Head of caudate nucleus (tissue), 42 donors: ENCODE measurements at places on chromosomes 4 and X.

DNA sequence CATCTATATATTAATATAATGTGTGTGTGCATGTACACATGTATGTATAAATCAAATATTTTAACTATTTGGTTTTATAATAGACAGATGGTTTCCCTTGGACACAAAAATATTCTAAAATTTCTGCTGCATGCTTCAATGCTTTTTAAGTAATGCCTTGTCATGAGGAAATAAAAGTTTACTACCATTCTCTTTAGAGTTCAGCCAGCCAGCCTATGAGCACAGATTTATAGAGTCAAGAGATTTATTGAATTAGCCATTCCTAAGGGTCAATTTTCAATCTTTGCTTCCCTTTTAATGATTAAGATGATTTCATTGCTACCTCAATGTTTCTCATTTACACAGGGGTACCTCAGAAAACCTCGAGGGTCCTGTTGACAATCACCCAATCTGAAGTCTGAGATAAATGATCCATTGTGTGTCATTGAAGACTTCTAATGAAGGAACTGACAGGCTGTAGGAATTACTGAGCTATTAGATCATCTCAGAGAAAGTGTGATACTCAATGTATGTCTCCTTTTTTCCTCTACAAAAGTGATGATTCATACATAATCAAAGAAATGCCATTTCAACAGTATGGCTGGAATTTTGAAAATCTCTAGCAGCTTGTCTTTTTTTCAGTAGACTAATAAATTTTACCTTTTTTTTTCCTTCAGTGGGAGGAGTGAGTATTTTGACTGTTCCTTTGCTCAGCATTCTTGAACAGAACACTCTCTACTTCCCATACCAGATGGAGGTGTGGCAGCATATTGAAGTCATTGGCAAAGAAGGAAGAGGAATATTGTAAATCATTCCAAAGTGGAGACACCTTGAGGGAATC, 222.6 kb upstream of the PCDH18 start:
- DNase-seq: no peak

GRCh38 chr4:25367004-25367621, 9.9 kb upstream of the ANAPC4 start:
- no peak for DNase-seq

DNA sequence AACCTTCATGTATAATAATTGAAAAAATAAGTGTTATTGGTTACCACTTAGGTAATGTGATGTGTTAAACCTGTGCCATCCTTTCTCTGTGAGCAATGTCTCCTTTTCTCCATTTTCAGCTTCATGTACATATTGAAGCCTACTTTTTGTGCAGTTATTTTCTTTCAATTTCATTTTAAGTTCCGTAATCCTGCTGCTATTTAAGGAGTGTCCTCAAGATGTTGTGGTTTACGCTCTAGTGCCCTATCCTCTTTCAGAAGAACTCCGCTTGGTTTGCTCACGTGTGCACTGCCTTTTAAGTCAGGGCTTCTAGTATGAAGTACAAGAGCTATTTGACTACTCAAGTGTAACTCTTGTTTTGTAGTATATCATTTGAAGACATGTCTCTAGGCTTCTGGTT, 2253.2 kb upstream of the TENM3 start:
- no peak for DNase-seq

DNA sequence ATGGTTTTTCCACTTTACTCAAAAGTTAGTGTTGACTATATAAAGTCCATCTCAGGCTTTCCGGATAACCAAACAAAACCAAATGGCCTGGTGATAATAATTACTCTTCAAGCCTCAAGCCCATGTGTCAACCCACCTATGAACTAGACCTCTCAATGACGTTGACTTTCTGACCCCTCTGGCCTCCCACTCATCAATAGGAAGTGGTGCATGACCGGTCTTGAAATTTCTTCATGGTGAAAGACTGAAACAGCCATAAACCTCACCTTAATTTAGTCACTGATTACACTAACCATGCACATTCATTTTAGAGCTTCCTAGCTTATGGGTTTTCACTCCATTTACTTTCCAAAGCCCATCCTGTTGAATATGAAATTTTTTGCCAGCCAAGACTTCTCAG, 276.0 kb downstream of the KLHL13 start:
- no peak for DNase-seq

DNA sequence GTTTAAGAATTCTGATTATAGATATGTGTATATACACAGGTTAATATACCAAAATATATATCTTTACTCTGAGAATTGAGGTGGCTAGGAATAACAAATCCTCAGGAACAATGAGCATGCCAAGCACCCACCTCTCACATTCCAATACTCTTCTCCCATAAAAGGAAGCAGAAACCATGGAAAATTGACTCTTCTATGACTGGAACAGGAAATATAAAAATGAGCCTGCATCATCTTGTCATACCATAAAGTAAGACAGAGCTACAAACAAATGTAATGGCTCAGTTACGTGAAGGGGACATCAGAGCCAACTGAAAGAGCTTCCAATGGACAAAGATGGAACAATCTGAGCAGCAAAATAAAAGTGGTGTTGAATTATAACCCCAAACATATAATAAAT, 3.8 kb upstream of the MAGEA8 start:
- DNase-seq: no peak

GRCh38 chr4:170139764-170140163, 50.0 kb upstream of the AADAT start:
- DNase-seq: no peak

GRCh38 chrX:10223781-10224180, 67.0 kb downstream of the CLCN4 start:
- DNase-seq: no peak

- DNase-seq: peak; percentile 19
These were observed 722 bp downstream of the SLC10A7 start for GRCh38 chr4:146520896-146521540.

- peak; percentile 89 for DNase-seq
These were observed 16.0 kb downstream of the MEPE start for GRCh38 chr4:87848622-87849351.

GRCh38 chr4:168071304-168071703, 21.0 kb upstream of the ANXA10 start:
- DNase-seq: no peak

- no peak for DNase-seq
These were observed 5.8 kb downstream of the GTPBP6 start for GRCh38 chrX:312621-313331.

DNA sequence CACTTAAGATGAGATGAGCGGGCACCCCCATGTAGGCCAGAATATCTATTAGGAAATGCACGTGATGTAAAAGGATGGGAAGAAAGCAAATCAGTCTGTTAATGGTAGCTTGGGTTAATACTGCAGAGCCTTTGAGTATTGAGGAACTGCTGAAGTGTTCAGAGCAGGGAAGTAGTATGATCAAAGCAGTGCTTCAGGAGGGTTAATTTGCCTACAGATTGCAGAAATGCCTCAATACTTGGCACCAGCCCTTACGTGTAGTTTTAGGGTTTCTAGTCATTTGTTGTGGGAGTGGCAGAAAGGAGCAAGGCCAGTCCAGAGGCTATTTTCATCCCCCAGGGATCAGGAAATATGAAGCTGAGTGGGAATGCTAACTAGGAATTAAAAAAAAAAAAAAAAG, 19.7 kb downstream of the ZFX start:
- DNase-seq: no peak

DNA sequence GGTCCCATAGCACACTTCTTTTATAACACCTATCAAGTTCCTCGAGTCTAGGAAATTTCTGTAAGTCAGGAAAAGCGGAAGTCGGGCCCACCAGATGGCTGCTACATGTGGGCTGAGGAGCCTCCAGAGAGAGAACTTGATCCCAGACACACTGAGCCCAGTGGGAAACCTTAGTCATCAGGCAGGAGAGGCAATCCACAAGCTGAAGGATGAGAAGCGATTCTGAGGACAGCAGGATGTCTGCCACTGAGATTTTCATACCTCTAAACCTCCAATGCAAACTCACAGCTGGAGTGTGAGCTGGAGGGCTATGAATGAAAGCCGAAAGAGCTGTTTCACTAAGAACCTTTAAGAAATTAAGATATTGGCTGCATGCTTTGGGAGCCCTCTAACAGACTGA, 52.6 kb upstream of the PDHA1 start:
- DNase-seq: no peak

DNA sequence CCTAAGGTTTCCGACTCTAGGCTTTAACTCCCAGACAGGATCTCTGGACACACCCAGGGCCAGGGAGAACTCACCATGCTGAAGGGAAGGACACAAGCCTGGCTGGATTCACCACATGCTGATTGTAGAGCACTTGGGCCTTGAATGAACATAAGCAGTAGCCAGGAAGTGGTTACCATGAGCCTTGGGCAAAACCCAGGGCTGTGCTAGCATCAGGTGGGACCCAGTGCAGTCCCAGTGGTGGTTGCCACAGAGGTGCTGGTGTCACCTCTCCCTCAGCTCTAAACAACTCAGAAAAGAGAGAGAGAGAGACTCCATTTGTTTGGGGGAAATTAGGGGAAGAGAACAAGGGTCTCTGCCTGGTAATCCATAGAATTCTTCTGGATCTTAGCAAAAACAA, 77.0 kb downstream of the KLHL13 start:
- no peak for DNase-seq

- DNase-seq: no peak
These were observed 111.7 kb upstream of the PDHA2 start for GRCh38 chr4:95728145-95728544.

- DNase-seq: no peak
These were observed 58.6 kb upstream of the P2RY10 start for GRCh38 chrX:78886550-78886949.

GRCh38 chr4:14225688-14226207, 598.2 kb upstream of the BOD1L1 start:
- DNase-seq: no peak

- DNase-seq: no peak
These were observed 147.8 kb downstream of the GRIA3 start for GRCh38 chrX:123331859-123332258.

DNA sequence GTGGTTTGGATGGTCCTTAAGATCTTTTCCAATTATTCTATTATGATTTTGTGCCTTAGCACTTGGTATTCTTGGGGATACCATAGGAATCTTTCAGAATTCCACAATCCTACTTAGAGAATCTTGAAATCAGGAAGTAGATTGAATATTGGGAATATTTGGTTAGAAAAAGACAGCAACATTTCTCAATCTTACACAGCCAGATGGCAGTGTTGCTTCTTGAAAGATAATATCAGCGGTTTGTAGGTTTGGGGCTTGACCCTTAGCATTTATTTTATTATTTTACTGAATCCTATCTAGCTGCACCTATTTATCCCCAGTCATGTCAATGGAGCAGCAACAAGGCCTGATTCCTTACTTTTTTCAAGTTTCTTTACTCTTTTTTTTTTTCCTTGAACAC, 28.6 kb downstream of the MAGEB1 start:
- no peak for DNase-seq

DNA sequence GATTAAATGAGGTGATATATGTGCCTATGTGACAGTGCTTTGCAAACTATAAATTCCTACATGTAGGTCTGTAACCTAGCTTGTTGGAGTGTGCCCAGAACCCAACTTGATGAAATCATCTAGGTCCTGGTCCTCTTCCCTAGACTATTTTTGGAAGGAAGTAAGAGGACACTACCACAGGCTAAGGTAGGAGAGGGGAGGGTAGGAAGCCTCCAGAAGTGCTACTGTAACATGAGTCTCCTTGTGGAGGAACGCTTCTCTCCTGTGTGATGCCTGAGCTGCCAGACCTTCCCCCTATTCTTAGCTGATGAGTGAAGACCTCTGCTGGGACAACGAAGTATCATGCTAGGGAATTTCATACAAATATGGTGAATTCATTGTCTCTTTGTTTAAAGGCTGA, 41.8 kb upstream of the IL21 start:
- DNase-seq: no peak

GRCh38 chr4:137961051-137961438, 281.1 kb downstream of the SLC7A11 start:
- no peak for DNase-seq

- DNase-seq: no peak
These were observed 201.3 kb upstream of the GNPDA2 start for GRCh38 chr4:44927399-44928380.

GRCh38 chrX:28108186-28108945, 127.1 kb upstream of the DCAF8L1 start:
- DNase-seq: no peak

GRCh38 chrX:23785580-23785979, 2.6 kb downstream of the SAT1 start:
- DNase-seq: no peak

GRCh38 chr4:16694884-16695276, 203.6 kb downstream of the LDB2 start:
- no peak for DNase-seq

- DNase-seq: peak; percentile 43
These were observed 155.7 kb downstream of the CHIC2 start for GRCh38 chr4:53908661-53909078.

DNA sequence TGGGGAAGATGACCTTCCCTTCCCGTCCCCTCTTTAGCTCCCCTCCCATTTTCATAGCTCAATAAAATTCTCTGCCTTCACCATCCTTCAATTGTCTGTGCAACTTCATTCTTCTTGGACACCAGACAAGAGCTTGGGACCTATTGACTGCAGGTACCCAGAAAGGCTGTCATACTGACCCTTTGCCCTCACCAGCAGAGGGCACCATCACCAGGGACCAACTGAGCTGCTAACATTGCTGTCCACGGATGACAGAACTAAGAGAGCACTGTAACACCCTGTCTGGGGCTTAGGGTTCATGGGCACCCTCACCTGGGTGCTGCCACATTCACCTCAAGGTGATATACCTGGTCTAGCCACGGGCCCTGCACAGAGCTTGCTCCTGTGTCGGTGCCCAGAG, 141.3 kb upstream of the VCX3B start:
- DNase-seq: no peak

GRCh38 chrX:102958794-102959193, 21.7 kb downstream of the RAB40AL start:
- DNase-seq: no peak

- peak; percentile 67 for DNase-seq
These were observed at the start of gene TCEAL3 for GRCh38 chrX:103607364-103608305. TCEAL3 (plus strand) TSS chrX:103607963; CDS start chrX:103609065, 1,102 bp downstream.

DNA sequence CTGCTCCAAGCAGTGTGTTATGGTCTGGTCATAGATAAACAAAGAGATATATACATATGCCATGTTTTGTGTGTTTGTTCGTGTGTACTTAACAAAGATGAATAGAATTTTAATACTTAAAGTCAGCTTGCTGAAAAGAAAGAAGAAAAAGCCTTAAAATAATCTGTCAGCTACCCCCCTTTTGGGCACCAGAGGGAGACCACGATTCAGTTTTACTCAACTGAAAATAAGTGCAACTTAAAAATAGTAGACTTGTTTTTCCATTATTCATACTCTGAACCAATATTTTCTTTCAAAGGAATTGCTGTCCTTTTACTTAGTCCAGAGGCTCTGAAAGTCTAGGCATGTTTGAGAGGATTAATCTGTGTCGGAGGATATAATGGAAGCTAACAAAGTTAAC, 181.7 kb upstream of the AGTR2 start:
- DNase-seq: no peak
